ENCODE measurements at places on chromosomes 6 and 20.
A peak's percentile ranks its signal among the peaks of the same experiment; 100 is the strongest.

- no peak for DNase-seq
Observed at GRCh38 chr20:37567671-37568588, 40.3 kb upstream of the BLCAP start.

- no peak for DNase-seq
Observed at GRCh38 chr6:752438-752837, 59.5 kb upstream of the EXOC2 start.

DNA sequence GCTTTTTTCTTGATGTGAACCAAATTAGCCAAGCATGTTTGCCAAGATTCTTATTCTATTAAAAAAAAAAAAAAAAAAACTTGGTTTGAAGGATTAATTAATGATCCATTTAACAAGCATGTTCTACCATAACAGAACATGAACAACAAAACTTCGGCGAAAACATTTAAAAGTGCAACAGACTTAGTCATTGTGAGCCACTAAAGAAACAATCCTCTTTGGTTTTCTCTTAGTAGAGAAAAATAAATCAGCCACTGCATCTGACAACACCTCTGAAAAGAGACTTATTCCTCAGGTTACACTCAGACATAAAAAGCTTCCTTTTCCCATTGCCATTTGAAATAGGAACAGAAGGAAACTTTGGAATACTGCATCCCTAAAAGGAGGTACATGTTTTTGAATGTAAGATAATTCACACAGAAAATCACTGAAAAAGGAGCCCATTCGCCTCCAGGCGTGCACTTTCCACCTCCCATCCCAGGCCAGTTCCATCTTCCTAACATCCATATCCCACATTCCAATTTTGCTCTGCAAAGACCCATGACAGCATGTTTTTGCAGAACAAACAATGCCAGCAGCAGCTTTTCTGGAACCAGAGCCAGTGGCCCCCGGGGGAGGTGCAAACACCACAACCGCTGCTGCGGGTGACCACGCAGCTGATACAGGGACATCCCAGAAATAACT lies 79.5 kb downstream of the ZMYND8 start:
- DNase-seq = no peak

GRCh38 chr6:157638779-157639178 lies 184.3 kb upstream of the SNX9 start:
- DNase-seq = no peak

GRCh38 chr6:169803271-169803811 lies 51.9 kb downstream of the ERMARD start:
- no peak for DNase-seq

DNA sequence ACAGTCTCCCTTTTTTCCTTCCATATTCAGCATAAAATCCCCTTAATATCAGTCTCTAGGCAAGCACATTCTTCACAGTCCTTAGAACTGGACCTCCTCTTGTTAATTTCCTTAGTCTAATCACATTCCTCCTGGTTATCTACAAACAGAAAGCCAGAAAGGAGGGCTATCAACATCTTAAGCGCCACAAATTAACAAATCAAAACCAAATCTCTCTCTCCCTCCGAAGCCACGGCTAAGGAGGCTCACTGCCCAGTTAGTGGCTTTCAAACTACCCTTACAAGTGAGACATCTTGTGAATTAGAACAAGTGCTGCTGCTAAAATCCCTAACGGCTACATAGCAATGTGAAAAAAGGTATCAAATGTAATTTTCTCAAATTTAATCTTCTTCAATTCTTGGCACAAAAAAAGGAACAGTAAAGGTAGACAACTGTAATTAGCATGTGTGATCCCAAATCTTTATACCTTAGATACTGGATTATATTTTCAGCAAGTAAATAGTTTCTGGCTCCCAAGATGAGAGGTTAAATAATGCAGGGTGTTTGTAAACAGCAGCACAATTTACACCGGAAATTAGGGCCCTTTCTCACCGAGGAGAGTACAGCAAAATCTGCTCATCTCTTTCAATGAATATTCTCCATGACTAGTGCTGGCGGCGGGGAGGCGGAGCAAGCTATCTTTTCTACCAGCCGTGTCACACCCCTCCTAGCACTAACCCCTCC lies 1.4 kb upstream of the TRIM39 start:
- peak; percentile 65 for DNase-seq

DNA sequence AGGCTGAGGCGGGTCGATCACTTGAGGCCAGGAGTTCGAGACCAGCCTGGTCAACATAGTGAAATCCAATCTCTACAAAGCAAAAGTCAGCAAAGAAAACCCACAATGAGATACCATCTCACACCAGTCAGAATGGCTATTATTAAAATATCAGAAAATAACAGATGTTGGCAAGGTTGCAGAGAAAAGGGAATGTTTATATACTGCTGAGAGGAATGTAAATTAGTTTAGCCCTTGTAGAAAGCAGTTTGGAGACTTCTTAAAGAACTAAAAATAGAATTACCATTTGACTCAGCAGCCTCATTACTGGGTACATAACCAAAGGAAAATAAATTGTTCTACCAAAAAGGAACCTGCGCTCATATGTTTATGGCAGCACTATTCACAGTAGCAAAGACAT lies 16.7 kb upstream of the GCM1 start:
- DNase-seq = no peak

GRCh38 chr20:63536241-63536977 lies 767 bp downstream of the PTK6 start:
- DNase-seq = no peak

GRCh38 chr6:118875672-118876071 lies 18.3 kb upstream of the ASF1A start:
- no peak for DNase-seq

DNA sequence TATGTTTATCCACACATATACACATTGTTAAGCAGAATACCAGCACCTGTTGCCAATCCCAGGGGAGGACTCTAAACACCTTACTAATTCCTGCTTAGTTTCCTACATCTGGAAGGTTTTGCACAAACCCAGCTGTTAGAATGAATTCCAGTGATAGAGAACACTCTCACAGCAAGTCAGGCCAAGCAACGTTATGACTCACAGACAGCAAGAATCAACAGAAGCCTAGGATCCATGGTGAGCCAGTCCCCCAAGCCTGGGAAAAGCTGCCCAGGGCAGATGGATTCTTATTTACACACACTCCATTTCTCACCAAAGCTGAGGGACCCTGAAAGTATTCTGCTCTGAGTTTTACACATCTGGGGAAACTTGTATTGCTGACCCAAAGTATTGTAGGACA lies 291.7 kb downstream of the SLC35F1 start:
- no peak for DNase-seq

DNA sequence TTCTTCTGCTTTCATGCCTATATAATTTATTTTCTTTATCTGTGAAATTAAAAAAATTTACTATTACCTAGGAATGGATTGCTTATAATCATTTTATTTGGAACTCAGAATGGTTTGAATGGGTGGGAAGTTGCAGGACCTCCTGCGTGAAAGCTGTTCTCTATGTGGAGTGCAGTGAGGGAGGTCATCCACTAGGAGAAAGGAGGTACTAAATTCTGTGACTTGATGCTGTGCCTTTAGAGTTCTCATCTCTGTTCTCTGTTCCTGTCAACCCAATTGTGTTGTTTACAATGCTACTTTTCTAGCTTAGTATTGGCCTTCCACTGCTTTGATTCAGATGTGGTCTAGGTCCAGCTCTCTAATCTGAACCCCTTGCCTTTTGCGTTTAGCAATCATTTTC lies 65.0 kb upstream of the HIVEP1 start:
- DNase-seq = no peak

GRCh38 chr20:50017160-50017559 lies 34.4 kb downstream of the SNAI1 start:
- no peak for DNase-seq

GRCh38 chr20:5474646-5475550 lies 158.1 kb upstream of the PROKR2 start:
- no peak for DNase-seq

- DNase-seq = no peak
Observed at GRCh38 chr6:73774311-73774774, 78.3 kb downstream of the CD109 start.

DNA sequence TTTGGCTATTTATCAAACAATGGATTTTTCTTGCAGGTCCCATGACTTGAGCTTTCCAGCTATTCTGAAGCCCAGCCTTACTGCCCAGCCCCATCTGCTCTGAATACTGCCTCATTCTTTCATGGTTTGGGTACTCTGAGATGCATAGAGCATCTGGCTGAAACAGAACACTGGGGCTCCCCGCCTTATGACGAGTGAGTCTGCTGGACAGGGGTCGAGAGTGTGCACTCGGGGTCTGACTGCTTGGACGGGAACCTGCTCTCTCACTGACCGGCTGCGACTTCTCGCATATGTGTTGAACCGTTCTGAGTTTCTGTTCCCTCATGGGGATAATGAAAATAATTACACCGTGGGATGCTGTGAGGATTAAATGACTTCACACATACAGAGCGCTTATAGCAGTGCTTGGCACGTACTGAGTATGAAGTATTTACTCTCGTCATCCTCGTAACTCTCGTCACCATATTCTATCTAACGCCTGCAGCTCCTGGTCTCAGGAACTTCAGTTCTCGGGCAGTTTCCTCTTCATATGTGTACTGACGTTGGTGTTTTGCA lies 59.5 kb upstream of the MPC1 start:
- DNase-seq = no peak

- DNase-seq = no peak
Observed at GRCh38 chr20:5298811-5299210, 17.9 kb downstream of the PROKR2 start.

DNA sequence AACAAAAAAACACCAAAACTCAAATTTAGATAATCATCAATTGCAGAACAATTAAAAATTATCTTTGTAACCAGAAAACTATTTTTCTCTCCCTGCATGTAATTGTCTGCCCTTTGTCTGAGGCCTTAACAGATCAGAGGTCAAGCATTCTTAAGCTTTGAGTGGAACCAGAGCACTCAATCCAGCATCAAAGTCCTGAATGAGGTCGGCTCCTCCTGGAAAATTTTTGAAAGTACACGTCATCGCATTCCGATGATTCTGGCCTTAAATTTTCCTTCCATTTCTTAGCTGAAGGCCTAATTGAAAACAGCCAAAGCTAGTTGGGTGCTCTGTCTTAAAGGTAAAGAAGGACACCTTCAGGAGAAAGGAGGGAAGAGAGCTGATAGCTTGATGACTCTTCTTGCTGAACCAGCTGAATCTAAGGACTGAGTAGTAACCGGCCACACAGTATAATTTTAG lies 510.2 kb upstream of the SULF2 start:
- DNase-seq = no peak

GRCh38 chr20:37518606-37519507 lies 2.2 kb upstream of the NNAT start:
- no peak for DNase-seq

- no peak for DNase-seq
Observed at GRCh38 chr20:6868861-6869260, 101.4 kb downstream of the BMP2 start.

DNA sequence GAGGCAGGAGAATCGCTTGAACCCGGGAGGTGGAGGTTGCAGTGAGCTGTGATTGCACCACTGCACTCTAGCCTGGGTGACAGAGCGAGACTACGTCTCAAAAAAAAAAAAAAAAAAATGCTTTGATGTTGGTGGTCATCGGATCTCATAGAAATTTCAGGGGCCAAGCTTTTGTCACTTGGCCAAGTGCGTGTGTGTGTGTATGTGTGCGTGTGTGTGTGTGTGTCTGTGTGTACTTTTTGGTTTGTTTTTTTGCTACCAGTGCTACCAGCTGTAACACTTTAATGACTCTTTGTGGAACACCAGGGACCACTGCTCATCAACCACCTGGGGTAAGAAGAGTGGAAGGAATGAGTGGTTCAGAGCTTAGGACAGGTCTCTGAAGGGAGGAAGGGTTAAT lies 49.7 kb downstream of the TRAF3IP2 start:
- DNase-seq = no peak

DNA sequence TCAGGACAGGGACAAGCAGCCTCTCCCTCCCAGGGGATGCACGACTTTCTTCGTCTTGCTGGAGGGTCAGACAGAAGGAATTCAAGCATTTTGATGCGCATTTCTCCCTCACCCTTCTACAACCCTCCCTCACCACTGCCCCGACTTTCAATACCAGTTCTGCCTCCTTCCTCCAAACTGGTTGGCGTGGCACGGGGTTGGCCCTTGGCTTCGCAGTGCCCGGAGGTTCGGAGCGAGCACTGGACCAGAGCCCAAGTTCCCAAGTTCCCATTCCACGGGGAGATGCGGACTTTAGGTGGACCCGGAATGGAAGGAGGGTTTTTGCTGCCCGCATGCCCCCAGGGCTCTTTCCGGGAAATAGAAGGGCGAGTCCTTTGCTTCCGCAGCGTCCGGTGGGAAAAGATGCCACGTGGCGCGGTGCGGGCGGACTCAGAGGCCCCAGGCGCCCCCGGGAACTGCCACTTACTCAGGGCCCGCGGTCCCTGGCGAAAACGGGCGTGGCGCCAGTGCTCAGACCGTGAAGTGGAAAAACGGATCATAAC lies 8.0 kb upstream of the LAMP5 start:
- DNase-seq = no peak

GRCh38 chr20:50980071-50980681 lies 21.6 kb downstream of the MOCS3 start:
- no peak for DNase-seq

DNA sequence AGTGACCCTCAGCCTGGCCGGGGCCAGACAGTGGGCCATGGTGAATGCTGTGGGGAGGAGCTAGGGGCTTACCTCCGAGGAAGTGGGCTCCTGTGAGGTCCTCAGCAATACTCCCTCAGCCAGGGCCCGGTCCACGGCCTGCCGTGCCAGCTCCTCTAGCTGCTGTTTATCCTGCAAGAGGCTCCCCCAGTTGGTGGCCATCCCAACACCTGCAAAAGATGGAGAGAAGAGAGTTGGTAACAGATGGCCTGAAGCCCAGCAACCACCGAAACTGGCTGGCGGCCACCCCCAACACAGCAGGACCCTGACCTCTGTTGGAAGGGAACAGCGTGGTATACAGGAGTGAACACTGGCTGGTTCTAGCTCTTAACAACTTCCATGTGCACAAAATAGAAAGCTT lies 4.0 kb downstream of the GSS start:
- no peak for DNase-seq

- no peak for DNase-seq
Observed at GRCh38 chr6:77880501-77880900, 227.7 kb downstream of the MEI4 start.

- DNase-seq = no peak
Observed at GRCh38 chr6:36636687-36637418, 41.7 kb upstream of the CDKN1A start.

GRCh38 chr20:4896119-4896702 lies 105.1 kb downstream of the SLC23A2 start:
- DNase-seq = no peak

DNA sequence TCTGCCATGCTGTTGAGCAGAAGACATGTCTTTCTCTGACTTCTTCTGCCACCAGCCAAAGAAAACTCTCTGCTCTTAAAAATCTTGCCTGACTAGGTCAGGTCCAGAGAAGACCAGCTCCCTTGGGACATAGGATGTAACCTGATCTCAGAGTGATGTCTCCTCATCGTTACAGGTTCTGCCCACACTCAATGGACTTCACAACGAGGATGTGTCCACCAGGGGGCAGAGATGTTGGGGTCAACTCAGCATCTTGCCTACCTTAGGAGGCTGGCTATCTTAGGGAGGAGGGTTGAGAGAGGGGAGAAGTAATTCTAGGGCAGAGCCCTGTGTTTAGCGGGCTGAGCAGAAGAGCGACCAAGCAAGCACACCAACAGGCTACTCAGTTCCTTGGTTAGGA lies 207.6 kb upstream of the CDH4 start:
- no peak for DNase-seq

GRCh38 chr6:55594442-55594841 lies 15.4 kb upstream of the HMGCLL1 start:
- no peak for DNase-seq

Measured in stimulated activated CD4-positive, alpha-beta T cell treated with anti-CD3 and anti-CD28 coated beads, Interleukin-15, amount 100 ng/mL, for 1 hour (primary cell).